ENCODE measurements at places on chromosomes 3 and 15. TPM values are rescaled to one million over a fixed set of nuclear protein-coding genes. Genes with fewer than 3 reads are reported as not detected.

MESP2 gene
- total RNA-seq = 2.5 TPM

PPP2R3A gene
- 25.9 TPM for total RNA-seq

NDUFAF3 gene
- 280 TPM for total RNA-seq

ESYT3 gene
- 0.87 TPM for total RNA-seq

Data from epithelial cell of proximal tubule (primary cell).